ENCODE measurements at places on chromosomes 1 and 21. TPM values are rescaled to one million over a fixed set of nuclear protein-coding genes. Genes with fewer than 3 reads are reported as not detected.

DNA sequence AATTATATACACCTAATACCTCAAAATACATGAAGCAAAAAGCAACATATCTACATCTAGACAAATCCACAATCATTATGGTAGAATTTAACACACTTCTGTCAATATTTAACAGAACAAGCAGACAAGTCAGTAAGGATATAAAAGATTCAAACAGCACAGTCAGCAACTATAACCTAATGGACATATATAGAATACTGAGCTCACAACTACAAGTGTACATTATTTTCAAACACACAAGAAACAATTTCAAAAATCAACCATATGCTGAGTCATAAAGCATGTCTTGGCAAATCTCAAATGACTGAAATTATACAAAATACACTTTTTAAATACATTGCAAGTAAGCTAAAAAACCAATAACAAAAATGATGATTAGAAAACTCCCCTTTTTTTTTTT lies 178.0 kb downstream of the TOMM20 start:
- H3K27ac ChIP-seq = no peak overlapping the region
- H3K27me3 ChIP-seq = no peaks in the 10 kb centered on the region
- peaks cover 6% of the 10 kb centered on the region for H3K36me3 ChIP-seq

DNA sequence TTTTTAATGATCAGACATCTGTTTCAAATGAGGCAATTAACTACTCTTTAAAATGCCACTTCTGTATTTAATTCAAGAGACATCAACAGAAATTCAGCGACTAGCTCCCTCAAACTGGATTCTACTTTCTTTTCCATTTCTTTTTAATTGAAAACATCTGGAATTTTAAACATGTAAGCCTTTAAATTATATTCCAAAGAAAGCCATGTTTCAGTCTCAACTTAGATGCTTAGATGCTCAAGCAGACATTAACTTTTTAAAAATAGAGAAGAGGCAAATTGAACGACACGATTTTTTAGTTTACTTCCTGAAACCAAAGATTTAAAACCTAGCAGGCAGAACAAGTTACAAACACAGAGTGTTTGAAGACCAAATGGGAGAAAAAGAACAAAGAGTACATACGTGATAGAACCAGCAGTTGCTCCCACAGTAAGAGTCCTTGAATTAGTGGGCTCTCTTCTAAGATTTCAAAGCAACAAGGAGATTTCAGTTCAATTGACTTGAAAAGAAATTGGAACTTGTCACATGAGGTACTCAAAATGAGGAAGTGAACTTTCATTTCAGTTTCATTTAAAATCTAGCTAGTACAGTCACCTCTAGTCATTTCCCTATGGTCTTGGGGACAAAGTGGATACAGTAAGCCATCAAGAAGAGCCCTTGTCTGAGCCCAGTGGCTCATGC lies at the start of gene CTSS:
TSS of gene CTSS (minus strand) at position 483 of the 681 bp plus-strand sequence. CDS start 1,015 bp downstream, outside the sequence.
- peak within 1 kb of the TSS; percentile 32 for H3K4me3 ChIP-seq
- no peak for DNase-seq
- no peaks in the 10 kb centered on the region for H3K27me3 ChIP-seq
- no peaks in the 10 kb centered on the region for H3K36me3 ChIP-seq
- H3K27ac ChIP-seq = peak within 1 kb of the TSS; percentile 92

DNA sequence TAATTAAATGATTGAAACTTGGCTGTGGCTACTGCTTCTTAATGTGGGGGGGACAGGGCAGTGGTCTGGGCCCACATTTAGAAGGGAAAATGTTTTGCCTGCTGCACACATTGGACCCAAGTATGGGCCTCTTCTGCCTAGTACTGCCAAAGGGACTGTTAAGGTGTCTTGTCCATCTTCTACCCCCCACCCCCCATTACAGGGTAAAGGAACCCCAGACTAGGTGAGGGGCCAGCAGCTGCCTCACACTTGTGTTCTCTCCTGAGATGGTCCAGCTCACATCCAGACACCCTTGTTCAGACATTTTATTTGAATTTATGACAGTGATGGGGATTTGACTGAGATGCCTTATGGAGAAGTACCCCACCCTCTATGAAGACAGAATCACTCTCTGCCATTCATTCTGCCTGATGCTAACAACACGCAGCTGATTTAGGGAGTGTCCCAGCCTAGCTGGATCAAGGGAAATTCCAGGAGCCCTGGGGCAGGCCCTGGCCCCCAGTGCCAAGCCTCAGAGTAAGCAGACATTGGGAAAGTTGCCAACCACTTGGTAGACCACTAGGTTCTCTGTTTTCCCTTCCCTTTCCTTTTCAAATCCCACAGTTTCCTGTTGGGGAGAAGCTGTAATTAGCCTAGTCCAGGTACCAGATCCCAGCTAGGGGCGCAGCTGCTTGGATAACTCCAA lies 42.1 kb downstream of the YARS1 start:
- H3K4me1 ChIP-seq = peaks cover 27% of the 10 kb centered on the region
- H3K27me3 ChIP-seq = no peaks in the 10 kb centered on the region
- H3K27ac ChIP-seq = peak overlapping the region; percentile 79
- no peak for DNase-seq
- H3K4me3 ChIP-seq = no peak overlapping the region
- H3K36me3 ChIP-seq = peaks cover 32% of the 10 kb centered on the region

DNA sequence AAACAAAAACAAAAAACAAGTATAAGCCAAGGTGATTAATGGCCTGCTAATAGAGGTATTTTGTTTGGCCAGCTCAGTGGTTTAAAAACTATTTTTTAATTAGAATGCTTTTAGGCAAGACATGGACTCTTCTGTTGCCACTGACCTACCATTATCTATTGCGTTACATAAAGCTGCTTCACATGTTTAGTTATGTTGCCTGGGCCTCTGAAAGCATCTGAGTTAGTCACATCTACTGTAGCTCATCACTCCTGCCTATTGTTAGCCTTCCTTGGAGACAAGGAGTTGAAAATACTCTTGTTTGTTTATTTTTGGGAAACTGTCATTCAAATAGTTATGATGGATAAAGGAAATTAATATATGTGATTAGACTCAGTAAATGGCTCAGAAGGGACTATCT lies 14.3 kb downstream of the DNAJB4 start:
- H3K36me3 ChIP-seq = peaks cover 20% of the 10 kb centered on the region
- no peaks in the 10 kb centered on the region for H3K27me3 ChIP-seq
- no peaks in the 10 kb centered on the region for H3K4me1 ChIP-seq
- no peak overlapping the region for H3K4me3 ChIP-seq
- no peak for DNase-seq
- H3K27ac ChIP-seq = no peak overlapping the region

- peaks cover 9% of the 10 kb centered on the region for H3K36me3 ChIP-seq
- no peaks in the 10 kb centered on the region for H3K4me1 ChIP-seq
- H3K4me3 ChIP-seq = no peak overlapping the region
- no peak for DNase-seq
- H3K27ac ChIP-seq = no peak overlapping the region
These were observed 31.0 kb downstream of the AZIN2 start for GRCh38 chr1:33111965-33112364.

GRCh38 chr1:155178441-155179111 lies 4.9 kb downstream of the TRIM46 start:
- H3K4me3 ChIP-seq = no peak overlapping the region
- H3K27me3 ChIP-seq = peaks cover 9% of the 10 kb centered on the region
- DNase-seq = no peak
- H3K27ac ChIP-seq = no peak overlapping the region
- peaks cover 10% of the 10 kb centered on the region for H3K4me1 ChIP-seq
- H3K36me3 ChIP-seq = no peaks in the 10 kb centered on the region

Gene PIGP
- 13.7 TPM for total RNA-seq

DNA sequence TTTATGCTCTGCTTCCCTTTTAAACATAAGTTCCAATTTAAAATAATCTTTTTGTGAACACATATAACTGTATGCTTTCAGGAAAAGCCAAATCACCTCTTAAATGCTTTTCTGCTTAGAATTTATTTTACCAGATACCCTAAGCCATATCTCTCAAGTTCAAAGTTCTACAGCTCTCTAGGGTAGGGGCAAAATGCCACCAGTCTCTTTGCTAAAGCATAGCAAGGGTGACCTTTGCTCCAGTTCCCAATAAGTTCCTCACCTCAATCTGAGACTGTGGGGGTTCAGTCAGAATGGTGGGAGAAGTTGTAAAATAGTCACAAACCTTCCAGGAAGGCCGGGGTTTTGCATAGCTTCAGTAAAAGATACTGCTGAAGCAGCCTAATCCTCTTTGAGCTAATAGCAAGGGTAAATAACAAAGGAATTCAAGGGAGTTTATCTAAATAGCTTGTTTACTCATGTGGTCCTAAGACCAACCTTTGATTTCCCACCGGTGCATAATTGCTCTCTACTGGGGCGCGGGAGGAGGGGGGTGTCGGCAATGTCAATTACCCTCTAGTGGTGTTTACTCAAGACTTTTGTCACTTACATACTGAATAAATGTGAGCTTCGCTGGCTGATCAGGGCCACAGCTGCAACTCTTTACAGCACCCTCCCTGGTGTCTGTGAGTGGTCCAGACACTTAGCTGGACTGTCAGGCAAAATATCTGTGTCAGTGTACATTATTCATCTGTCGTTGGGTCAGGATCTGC lies 1376.2 kb downstream of the NCAM2 start:
- H3K4me1 ChIP-seq = peaks cover 8% of the 10 kb centered on the region
- no peaks in the 10 kb centered on the region for H3K27me3 ChIP-seq
- H3K4me3 ChIP-seq = no peak overlapping the region
- DNase-seq = no peak
- H3K27ac ChIP-seq = peak overlapping the region; percentile 74
- H3K36me3 ChIP-seq = peaks cover 21% of the 10 kb centered on the region

DNA sequence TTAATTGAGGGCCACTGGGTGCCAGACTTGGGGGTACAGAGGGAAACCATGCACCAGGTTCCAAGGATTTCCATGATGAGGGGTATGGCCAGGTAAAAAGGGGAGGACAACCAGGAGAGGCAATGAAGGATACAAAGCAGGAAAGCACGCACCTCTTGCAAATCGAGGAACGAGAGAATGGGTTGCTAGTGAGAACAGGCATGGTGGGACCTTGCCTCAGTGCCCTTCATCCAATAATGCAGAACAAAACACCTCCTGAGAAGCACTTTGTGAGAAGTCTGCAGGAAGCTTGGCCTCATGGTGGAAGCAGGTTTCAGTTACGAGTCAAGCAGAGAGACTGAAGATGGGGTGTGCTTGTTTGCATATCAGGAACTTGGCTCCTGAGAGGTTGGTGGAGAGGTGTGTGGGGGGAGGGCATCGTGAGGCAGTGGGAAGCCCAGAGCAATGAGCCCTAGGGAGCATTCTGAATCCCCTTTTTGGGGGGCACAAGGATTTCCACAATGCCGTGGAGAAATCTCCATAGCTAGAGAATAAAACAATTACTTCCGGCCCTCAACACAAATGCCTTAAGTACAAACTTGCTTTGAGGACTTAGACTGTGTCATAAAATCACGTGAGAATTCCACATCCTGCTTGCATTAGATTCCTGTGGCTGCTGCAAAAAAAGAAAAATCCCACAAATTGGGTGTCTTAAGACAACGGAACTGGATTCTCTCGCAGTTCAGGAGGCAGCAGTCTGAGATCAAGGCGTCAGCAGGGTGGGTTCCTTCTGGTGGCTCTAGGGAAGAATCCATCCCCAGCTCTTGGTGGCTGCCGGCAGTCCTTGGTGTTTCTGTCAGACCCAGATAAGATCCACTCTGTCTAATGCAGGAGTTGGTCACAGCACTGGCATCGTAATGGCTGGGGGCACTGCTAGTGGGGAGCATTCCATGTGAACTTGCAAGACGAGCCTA lies 54.9 kb upstream of the BACE2 start:
- peak overlapping the region; percentile 57 for H3K4me3 ChIP-seq
- H3K27me3 ChIP-seq = peaks cover 29% of the 10 kb centered on the region
- no peaks in the 10 kb centered on the region for H3K36me3 ChIP-seq

DNA sequence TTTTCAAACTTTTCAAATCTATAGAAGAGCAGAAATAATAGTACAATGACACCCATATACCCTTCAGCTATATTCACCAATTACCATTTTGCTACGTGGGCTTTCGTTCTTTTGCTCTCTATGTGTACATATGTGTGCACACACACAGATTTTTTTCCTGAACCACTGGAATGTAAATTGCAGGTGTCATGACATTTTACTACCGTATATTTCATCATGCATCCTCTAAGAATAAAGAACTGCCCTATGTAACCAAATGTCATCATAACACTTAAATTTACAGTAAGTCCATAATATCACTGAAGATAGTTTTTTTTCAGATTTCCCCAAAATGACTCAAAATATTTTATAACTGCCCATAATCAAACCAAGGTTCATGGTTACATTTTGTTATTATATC lies 88.4 kb upstream of the GFI1 start:
- H3K27me3 ChIP-seq = no peaks in the 10 kb centered on the region
- no peak for DNase-seq
- no peak overlapping the region for H3K27ac ChIP-seq
- H3K36me3 ChIP-seq = peaks cover 3% of the 10 kb centered on the region
- H3K4me3 ChIP-seq = no peak overlapping the region

Gene KNCN
- not detected for total RNA-seq

- no peak for DNase-seq
- H3K4me1 ChIP-seq = peaks cover 48% of the 10 kb centered on the region
- H3K36me3 ChIP-seq = peaks cover 8% of the 10 kb centered on the region
- H3K27me3 ChIP-seq = no peaks in the 10 kb centered on the region
- H3K4me3 ChIP-seq = no peak overlapping the region
These were observed 63.3 kb upstream of the WDR26 start for GRCh38 chr1:224497714-224498573.

GRCh38 chr1:232110281-232111090 lies 483.9 kb downstream of the DISC1 start:
- no peak overlapping the region for H3K4me3 ChIP-seq
- peak overlapping the region; percentile 76 for H3K27ac ChIP-seq
- H3K36me3 ChIP-seq = no peaks in the 10 kb centered on the region

Gene SIM2
- total RNA-seq = not detected

- H3K4me1 ChIP-seq = peaks cover 42% of the 10 kb centered on the region
- peak overlapping the region; percentile 94 for H3K4me3 ChIP-seq
- peak; percentile 98 for DNase-seq
- H3K27ac ChIP-seq = peak overlapping the region; percentile 100
- H3K27me3 ChIP-seq = no peaks in the 10 kb centered on the region
These were observed 564 bp upstream of the HMGN1 start for GRCh38 chr21:39349211-39350093.

All from mesothelial cell of epicardium (in vitro differentiated cells).